Spleen (tissue), 13 donors: ENCODE measurements at places on chromosomes 12 and 14. TPM values are rescaled to one million over a fixed set of nuclear protein-coding genes. Genes with fewer than 3 reads are reported as not detected.

GRCh38 chr12:124954771-124955170 is 34.2 kb downstream of the DHX37 start:
- DNase-seq, result no peak

DNA sequence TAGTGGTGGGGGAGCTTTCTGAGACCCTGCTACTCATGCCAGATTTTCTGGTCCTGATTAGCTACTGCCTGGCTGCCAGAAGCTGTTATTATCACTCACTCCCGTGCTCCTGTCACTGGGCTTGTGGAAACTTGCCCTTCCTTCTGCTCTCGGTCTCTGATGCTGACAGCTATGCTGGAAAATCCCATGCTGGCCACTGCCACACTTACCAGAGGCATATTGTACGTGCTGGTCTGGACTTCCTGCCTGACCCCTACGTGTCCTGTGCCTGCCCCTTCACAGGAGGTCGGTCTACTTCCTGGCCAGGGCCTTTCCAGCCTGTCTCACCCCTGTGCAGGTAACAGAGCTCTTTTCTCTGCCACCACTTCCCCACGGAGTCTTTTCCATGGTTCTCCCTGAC is 149.4 kb upstream of the PLEKHG7 start:
- peak; percentile 75 for DNase-seq

GRCh38 chr14:104103446-104104075 is 18.1 kb downstream of the ASPG start:
- peak; percentile 66 for DNase-seq

Gene PTPRB
- 252 TPM for total RNA-seq

Gene PROX2
- not detected for total RNA-seq

Gene NDRG2
- 270 TPM for total RNA-seq

DNA sequence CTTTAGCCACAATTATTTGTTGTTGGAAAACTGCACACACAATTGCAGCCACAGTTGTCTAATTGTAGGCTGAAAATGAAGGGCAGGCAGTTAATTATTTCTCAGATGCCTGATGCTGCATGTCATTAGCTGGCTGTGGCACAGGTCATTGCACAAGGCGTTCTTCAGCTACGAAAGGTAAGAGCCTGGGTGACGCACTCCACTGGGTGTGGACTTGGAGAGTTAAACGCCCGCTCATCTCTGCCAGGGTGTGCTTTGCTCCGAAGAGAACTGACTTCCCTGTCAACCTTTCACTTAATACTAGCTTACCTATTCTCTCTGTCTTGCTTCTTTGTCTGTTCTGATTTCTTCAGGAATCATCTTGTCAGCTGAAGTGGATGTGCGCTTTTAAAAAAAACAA is 91.4 kb upstream of the CPM start:
- no peak for DNase-seq

Gene SERPINA6
- not detected for total RNA-seq
